ENCODE measurements at places on chromosomes 7 and 10.

DNA sequence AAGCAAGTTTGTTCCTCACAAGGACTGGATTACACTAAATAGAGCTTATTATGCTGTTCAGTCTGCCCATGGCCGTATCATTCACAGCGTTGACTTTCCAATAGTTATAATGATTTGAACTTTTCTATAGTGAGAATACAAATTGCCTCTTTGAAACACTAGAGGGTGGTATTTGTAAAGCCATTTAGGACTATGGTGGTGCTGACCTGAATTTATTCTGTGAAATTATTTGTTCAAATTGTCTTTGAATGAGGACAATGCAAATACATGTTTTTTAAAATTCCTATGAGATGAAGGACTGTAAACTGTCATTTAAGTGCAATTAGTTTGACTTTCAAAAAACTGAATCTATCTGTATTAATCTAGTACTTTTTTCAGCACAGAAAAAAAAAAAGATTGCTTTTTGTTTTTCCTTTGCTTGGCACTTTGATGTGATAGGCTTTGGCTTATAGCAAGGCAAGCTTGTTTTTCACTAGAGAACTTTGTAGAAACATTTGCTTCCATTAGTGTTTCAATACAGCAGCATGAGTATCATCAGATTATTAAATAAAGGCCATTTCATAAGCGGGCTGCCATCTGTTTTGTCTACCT, 122.7 kb upstream of the TMEM229A start:
- no peaks in the 10 kb centered on the region for H3K4me1 ChIP-seq
- no peak overlapping the region for H3K27ac ChIP-seq
- H3K4me3 ChIP-seq = no peak overlapping the region
- H3K36me3 ChIP-seq = no peaks in the 10 kb centered on the region
- DNase-seq = no peak

- no peak overlapping the region for H3K27ac ChIP-seq
- H3K4me1 ChIP-seq = no peaks in the 10 kb centered on the region
- DNase-seq = no peak
- no peak overlapping the region for H3K4me3 ChIP-seq
Measured at GRCh38 chr7:44057849-44058758, 7.3 kb downstream of the PGAM2 start.

- H3K27ac ChIP-seq = no peak overlapping the region
- H3K4me3 ChIP-seq = no peak overlapping the region
- peaks cover 10% of the 10 kb centered on the region for H3K4me1 ChIP-seq
- DNase-seq = no peak
- H3K36me3 ChIP-seq = no peaks in the 10 kb centered on the region
- no peaks in the 10 kb centered on the region for H3K27me3 ChIP-seq
Measured at GRCh38 chr7:122881324-122881723, 4.9 kb downstream of the CADPS2 start.

GRCh38 chr10:84311576-84311975, 16.8 kb upstream of the CCSER2 start:
- H3K27ac ChIP-seq = no peak overlapping the region
- no peak for DNase-seq
- H3K4me3 ChIP-seq = no peak overlapping the region
- H3K4me1 ChIP-seq = peaks cover 4% of the 10 kb centered on the region
- no peaks in the 10 kb centered on the region for H3K27me3 ChIP-seq

DNA sequence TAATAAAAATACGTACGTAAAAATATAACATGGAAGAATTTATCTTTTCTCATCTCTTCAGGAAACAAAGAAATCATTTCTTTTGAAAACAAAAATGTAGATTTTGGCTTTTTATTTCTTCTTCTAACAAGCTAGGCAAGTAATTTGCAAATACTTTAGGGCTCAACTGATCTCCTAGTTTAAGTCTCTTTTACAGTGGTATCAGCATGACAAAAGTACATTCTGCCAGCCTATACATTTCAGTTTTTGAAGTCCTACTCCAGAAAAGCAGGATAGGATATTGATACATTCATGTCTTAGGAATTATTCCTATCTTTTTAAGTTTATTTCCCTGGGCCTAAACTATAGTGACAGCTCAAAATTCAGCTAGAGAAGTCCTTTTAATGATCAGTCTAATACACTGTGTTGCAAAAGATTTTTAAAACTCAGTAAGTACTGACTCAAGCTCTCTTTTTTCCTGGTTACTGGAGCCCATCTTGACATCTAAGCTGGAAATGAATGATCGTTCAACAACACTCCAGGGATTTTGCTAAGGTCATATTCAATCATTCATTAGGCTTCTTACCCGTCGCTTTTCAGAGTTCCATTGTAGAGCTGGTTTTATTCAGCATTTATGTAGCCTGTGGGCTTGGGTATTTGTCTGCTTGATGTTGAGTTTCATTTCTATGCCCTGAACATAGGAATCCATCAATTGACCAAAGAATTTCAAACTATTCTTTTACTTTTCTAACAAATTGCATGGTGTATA, 12.2 kb upstream of the FAM53B start:
- no peak overlapping the region for H3K27ac ChIP-seq
- no peak for DNase-seq
- H3K27me3 ChIP-seq = no peaks in the 10 kb centered on the region
- H3K4me1 ChIP-seq = no peaks in the 10 kb centered on the region

Measured in RWPE2 (cell line).